Upper lobe of right lung (tissue), 1 donor: ENCODE measurements at places on chromosomes 7 and 10.

- no peak overlapping the region for H3K27ac ChIP-seq
- H3K27me3 ChIP-seq: no peaks in the 10 kb centered on the region
- no peak for DNase-seq
- H3K4me1 ChIP-seq: peaks cover 9% of the 10 kb centered on the region
- no peaks in the 10 kb centered on the region for H3K36me3 ChIP-seq
- no peak overlapping the region for H3K4me3 ChIP-seq
Measured at GRCh38 chr10:60573336-60573735, 183.7 kb upstream of the ANK3 start.

DNA sequence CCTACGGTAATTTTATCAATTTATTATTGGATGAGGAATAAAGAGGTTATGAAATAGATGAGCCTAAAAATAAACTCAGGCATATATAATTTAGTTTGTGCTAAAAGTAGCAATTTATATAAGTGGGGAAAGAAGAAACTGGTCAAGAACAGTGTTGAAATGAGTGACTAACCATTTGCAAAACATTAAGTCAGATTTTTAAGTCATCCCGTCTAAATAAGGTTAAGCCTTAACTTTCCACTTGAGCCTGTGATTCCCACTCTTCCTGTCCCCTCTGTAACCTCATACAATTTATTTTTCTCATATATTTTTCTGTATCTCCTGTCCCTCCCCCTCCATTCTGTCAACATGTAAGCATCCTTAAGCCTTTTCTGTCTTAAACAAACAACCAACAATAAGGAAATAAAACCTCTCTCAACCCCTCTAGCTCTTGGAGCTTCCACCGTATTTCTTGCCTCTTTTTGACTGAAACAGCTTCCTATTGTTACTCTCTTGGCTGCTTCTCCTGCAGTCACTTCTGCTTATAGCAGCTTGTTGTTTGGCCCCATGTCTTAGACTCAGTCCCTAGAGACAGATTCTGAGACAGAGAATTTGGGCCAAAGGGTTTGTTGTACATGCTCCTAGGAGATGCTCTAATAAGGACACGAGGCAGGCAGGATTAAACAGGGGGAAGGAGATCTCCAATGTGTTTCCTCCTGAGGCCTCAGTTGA, 109.7 kb downstream of the GNAI1 start:
- no peaks in the 10 kb centered on the region for H3K4me1 ChIP-seq
- H3K27me3 ChIP-seq: no peaks in the 10 kb centered on the region
- no peak for DNase-seq

GRCh38 chr10:94500063-94500462, 45.5 kb upstream of the HELLS start:
- H3K27me3 ChIP-seq: no peaks in the 10 kb centered on the region
- H3K27ac ChIP-seq: no peak overlapping the region
- no peak overlapping the region for H3K4me3 ChIP-seq
- no peaks in the 10 kb centered on the region for H3K36me3 ChIP-seq

DNA sequence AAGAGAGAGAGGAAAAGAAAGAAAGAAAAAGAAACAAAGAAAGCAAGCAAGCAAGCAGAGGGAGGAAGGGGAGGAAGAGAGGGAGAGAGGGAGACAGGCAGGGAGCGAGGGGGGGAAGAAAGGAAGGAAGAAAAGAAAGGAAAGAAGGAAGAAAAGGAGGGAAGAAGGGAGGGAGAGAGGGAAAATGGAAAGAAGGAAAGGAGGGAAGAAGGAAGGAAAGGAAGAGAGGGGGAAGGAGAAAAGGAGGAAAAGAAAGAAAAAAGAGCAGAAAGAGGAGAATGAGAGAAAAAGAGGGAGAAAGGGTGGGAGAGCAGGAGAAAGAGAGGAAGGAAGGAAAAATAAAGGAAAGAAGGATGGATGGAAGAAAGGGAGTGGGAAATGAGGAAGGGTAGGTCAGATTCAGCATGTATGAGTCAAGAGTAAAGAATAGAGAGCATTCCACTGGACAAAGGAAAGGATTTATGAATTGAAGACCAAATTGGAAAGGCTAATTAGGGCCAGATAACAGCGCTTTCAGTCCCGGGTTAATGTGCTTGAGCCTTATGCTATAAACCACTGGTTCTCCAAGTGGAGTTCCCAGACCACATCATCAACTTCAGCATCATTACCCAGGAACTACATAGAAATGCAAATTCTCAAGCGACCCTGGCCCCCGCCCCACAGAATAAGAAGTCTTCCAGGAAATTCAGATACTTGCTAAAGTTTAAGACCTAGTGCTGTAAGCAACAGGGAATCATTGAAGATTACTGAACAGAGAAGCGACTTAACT, 85.1 kb downstream of the C10orf90 start:
- DNase-seq: no peak
- no peak overlapping the region for H3K4me3 ChIP-seq

DNA sequence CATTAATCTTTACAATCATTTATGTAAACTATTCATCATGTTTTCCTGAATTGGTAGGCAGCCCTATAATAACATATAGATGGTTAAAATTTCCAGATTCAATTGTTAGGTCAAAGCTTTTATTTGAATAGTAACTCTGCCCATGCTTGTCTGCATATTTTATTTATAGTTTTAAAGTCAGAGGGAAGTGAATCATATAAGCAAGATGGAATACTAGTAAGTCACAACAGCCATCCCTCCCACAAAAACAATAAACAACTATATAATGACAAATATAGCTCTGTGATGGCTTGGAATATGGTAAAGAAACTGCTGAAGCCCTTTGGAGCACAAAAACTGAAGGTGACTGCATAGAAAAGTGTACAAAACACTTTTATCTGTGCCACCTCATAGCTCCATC, 156.3 kb upstream of the TMEM106B start:
- no peaks in the 10 kb centered on the region for H3K36me3 ChIP-seq
- no peak overlapping the region for H3K4me3 ChIP-seq
- no peak for DNase-seq
- H3K27me3 ChIP-seq: no peaks in the 10 kb centered on the region
- H3K27ac ChIP-seq: no peak overlapping the region

- DNase-seq: no peak
- H3K27ac ChIP-seq: no peak overlapping the region
- H3K4me3 ChIP-seq: no peak overlapping the region
- no peaks in the 10 kb centered on the region for H3K36me3 ChIP-seq
- no peaks in the 10 kb centered on the region for H3K4me1 ChIP-seq
Measured at GRCh38 chr7:42661312-42661711, 250.6 kb downstream of the C7orf25 start.

DNA sequence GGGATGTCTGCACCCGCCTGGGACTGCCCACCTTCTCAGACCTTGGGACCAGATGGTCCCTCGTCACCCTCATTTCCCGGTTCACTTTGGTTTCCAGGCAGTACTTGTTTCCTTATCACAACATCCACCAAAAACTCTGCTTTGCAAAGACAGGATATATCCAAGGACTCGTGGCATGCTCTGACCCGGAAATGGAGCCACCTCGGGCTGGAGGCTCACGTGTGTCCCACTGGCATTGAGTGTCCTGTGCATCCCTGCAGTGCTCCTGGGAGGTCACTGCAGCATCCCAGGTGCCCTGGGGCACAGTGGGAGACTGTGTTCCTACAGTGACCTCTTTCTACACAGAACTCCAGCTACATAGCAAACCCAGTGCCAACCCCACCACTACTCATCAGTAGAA, 611.9 kb upstream of the FOXK1 start:
- H3K4me3 ChIP-seq: no peak overlapping the region
- H3K27ac ChIP-seq: no peak overlapping the region
- H3K27me3 ChIP-seq: no peaks in the 10 kb centered on the region

DNA sequence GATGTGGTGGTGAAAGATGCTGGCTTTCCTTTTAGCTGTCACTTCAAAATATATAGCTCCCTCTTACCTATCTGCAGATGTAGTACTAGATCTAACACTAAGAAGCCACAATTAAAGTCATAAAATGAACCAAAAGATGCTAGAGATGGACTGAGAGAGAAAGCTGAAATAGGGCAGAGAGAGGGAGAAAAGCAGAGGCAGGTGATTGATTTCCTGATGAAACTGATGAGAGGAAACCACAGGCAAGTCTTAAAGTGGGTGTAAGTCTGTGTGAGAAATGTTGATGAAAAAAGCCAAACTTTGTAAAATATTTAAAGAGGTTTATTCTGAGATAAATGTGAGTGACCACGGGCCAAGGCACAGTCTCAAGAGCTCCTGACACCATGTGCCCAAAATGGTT, 194.3 kb upstream of the MBL2 start:
- no peaks in the 10 kb centered on the region for H3K36me3 ChIP-seq
- H3K27me3 ChIP-seq: no peaks in the 10 kb centered on the region
- no peaks in the 10 kb centered on the region for H3K4me1 ChIP-seq
- DNase-seq: no peak
